ENCODE measurements at places on chromosomes 4 and X. TPM values are rescaled to one million over a fixed set of nuclear protein-coding genes. Genes with fewer than 3 reads are reported as not detected.

The EMCN gene
- total RNA-seq: 20.1 TPM

The MTTP gene
- total RNA-seq: 0.30 TPM

The NEUROG2 gene
- total RNA-seq: not detected

The SLC16A2 gene
- total RNA-seq: 7.2 TPM

The SSX2B gene
- total RNA-seq: not detected

The SLC38A5 gene
- 5.9 TPM for total RNA-seq

The GDI1 gene
- 58.2 TPM for total RNA-seq

The ELOVL6 gene
- 28.4 TPM for total RNA-seq

The HSD17B13 gene
- 0.20 TPM for total RNA-seq

Measured in skin of body (tissue), 3 donors.